Endothelial cell (in vitro differentiated cells): ENCODE measurements at places on chromosomes 4 and X. TPM values are rescaled to one million over a fixed set of nuclear protein-coding genes. Genes with fewer than 3 reads are reported as not detected.

The TLR7 gene
- total RNA-seq: not detected

The FREM3 gene
- total RNA-seq: 0.56 TPM

- DNase-seq: peak; percentile 6
These were observed 230.6 kb downstream of the NSUN7 start for GRCh38 chr4:40980318-40980883.

- DNase-seq: no peak
These were observed 660.5 kb upstream of the SPANXN1 start for GRCh38 chrX:144586756-144587155.

DNA sequence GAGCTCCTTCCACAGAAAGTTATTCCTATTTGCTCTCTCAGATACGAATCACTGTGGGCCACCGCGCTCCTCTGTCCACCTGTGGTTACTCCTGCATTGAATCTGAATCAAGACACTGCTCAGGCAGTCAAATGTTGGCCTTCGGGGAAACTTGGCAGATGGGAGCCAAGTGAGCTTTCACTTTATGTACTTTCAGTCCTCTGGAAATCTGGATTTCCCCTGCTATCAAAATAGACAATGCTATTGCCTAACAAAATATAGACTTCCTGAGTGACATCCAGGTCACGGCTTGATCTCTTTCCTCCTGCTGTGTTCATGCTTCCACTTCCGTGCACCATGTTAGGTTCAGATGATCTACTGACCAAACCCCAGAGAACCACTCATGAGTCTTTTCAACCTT, 43.8 kb downstream of the FHL1 start:
- DNase-seq: no peak

DNA sequence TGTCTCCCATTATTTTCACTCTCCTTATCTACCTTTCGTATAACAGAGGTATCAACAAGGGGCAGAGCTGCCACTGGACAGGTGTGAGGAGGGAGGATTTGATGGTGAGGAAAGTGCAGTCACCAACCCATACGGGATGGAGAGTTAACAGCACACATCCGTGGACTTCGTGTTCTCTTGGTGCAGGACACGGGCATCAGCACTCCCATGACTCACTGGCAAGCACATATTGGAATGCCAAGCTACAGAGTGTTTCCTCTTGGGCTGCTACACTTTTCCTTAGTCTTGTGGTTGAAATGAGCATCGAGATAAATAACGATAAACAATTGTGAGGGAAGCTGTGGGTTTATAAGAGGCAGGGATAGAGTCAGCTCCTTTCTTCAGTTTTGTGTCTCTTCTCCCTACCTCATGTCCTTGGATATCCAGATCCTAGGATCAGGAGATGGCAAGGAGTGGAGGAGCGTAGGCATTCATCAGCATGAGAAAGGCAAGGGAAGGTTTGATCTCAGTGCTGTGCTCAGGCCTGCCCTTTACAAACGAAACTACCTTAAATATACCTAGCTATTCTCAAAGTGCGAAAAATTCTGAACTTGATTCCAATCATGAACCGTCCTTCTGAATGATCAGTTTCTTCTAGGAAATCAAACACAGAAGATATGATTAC, 96.3 kb downstream of the ZNF827 start:
- no peak for DNase-seq

GRCh38 chrX:30643313-30643821, 9.9 kb upstream of the GK start:
- DNase-seq: no peak

DNA sequence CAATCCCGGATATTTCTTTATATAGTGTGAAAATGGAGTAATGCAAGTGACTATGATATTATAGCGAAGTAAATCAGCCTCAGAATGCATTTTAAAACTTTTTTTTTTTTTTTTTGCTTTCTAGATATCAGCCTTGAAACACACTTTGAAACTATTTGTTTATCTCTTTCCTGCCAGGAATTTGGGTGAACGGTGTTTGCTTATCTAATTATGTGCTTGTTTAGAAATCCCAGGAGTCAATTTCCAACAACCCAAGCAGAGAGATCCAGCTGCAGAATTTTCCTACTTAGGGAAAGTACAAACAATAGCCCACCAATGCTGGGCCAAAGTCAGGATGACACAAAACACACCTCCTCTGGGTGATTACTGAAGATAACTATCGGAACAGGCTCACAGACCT, 958.8 kb downstream of the PCDH18 start:
- DNase-seq: no peak

GRCh38 chrX:15985937-15986336, 131.3 kb upstream of the AP1S2 start:
- DNase-seq: no peak
